Bone marrow (tissue), 2 donors: ENCODE measurements at places on chromosomes 1 and 21.

GRCh38 chr1:68168545-68169171, 63.7 kb downstream of the WLS start:
- no peak for DNase-seq

DNA sequence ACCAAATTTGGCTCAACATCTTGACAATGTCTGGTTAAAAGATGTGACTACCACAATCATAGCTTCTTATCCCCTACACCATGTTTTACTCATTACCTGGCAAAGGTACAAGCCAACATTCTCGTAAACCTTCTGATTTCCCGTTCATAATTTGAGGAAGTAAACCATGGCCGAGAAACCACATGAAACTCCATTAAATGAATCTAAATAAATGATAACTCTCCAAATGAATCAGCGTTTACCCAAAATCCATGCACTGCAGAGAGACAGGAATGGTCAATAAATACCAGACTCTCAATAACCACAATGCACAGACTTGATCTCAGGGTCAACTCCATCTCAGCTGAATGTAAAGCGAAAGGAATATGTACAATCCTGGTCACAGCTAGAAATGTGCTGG, 125.2 kb downstream of the TYW3 start:
- no peak for DNase-seq

DNA sequence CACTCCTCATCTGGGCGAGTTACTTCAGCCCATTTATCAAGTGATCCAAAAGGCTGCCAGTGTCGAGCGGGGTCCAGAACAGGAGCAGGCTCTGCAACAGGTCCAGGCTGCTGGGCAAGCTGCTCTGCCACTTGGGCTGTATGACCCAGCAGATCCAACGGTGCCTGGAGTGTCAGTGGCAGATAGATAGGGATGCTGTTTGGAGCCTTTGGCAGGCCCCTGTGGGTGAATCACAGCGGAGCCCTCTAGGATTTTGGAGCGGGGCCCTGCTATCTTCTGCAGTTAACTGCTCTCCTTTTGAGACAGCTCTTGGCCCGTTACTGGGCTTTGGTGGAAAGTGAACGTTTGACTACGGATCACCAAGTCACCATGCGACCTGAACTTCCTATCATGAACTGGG, 7.5 kb downstream of the MMEL1 start:
- no peak for DNase-seq

GRCh38 chr1:222757646-222758268, 20.8 kb downstream of the FAM177B start:
- no peak for DNase-seq

DNA sequence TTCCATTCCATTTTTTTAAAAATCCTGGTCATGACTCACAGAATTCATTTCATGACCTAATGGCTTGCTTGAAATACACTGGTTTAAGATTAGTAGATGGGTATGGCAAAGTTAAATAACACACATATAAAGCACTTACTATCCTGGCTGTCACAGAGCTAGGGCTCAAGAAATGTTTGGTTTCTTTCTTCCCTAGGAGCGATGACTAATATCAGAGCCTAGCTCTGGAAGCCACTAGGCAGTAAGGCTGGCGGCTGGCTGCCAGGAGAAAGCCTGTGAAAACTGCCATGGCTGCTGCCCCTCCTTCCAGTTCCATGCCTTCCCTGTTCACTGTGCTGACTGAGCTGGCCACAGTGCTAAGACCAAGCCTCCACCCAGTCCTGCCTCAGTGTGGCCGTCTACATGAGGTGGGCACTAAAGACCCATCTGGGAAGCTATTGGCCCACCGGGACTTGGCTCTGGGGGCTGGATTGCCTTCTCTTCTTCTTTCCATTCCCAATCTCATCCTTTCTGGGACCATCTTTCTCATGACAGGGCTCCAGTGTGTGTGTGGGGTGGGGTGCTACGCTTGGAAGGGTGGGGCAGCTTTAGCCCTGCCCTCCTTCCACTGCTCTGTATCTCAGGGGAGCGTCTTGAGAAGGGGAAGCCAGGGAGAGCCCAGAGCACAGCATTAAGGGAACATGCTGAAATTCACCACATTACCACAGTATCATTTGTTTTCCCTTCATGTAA, 10.8 kb upstream of the ASCL5 start:
- no peak for DNase-seq

GRCh38 chr1:226642421-226642820, 93.9 kb downstream of the STUM start:
- DNase-seq, result no peak
